NCI-H510A treated with DMSO at 0.1 percent for 48 hours (cell line): ENCODE measurements at places on chromosomes 2 and 18.

- no peak for DNase-seq
Observed at GRCh38 chr2:215658635-215659305, 222.9 kb upstream of the FN1 start.

- no peak for DNase-seq
Observed at GRCh38 chr2:68936889-68937288, 15.8 kb downstream of the GKN2 start.

DNA sequence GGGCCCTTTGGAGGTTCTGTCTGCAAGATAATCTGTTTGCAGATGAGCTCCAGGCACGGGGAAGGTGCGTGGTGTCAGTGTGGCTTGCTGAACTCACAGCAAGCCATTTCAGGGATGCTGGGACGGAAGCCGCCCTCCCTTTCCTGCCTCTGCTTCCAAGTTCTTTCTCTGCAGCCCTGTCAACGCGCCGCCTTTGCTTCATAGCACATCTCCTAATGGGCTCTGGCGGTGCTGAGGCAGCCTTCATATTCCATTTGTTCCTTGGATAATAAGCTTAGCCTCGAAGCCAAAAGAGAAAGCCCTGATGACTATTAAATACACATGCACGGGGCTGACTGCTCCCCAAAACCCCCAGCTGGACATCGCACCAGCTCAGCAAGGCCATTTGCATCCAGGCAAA is 81.7 kb upstream of the TAF1B start:
- no peak for DNase-seq

DNA sequence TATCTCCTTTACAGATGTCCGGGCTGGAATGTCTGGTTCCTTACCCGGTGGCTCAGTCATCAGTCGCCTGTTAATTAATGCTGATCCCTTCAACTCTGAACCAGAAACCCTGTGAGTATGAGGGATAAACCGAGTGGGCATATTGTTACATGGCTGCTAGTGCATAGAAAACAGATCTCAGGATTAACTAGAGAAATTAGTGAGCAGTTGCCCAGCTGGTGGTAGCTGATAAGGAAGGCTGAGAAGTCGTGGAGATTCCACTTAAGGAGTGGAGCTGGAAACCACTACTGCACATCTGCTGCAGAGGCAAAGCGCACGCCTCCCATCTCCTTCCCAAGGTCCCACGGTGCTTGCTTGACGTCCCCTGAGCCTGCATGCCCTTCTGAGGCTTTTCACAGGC is 97.7 kb downstream of the DGKD start:
- no peak for DNase-seq

GRCh38 chr2:213285404-213285803 is 1.1 kb downstream of the SPAG16 start:
- DNase-seq, result no peak

DNA sequence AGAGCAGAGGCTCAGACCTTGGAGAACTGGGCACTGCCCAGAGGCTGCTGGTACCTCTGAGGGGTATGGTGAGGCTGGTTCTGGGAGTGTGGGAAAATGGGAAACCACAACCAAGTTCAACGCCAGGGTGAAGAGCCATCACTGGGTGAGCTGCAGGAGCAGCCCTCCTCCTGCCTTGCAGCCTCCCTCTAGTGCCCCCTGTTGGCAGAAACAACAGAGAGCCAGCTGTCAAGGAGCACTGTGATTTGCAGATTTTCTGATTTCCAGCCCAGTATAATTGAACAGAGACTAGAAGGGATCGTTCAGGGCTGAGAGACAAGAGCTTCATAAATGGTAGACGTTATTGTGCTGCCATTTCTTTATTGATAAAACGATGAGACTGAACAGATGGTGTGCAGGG is 50.5 kb downstream of the MAPK4 start:
- DNase-seq, result no peak

- DNase-seq, result no peak
Observed at GRCh38 chr2:27013738-27014137, 19.0 kb upstream of the TMEM214 start.

- no peak for DNase-seq
Observed at GRCh38 chr2:174631009-174631981, 33.7 kb upstream of the WIPF1 start.

- DNase-seq, result no peak
Observed at GRCh38 chr2:231923951-231924888, 2.0 kb downstream of the NPPC start.

DNA sequence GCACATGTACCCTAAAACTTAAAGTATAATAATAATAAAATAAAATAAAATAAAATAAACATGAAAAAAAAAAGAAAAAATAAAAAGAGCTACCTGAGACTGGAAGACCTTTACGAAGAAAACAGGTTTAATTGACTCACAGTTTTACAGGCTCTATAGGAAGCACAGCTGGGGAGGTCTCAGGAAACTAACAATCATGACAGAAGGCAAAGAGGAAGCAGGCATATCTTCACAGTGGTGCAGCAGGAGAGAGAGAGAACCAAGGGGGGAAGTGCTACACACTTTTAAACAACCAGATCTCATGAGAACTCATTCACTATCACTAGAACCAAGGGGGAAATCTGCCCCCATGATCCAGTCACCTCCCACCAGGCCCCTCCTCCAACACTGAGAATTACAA is 379.3 kb upstream of the VWC2L start:
- no peak for DNase-seq

- no peak for DNase-seq
Observed at GRCh38 chr2:72254831-72255451, 107.3 kb upstream of the CYP26B1 start.

DNA sequence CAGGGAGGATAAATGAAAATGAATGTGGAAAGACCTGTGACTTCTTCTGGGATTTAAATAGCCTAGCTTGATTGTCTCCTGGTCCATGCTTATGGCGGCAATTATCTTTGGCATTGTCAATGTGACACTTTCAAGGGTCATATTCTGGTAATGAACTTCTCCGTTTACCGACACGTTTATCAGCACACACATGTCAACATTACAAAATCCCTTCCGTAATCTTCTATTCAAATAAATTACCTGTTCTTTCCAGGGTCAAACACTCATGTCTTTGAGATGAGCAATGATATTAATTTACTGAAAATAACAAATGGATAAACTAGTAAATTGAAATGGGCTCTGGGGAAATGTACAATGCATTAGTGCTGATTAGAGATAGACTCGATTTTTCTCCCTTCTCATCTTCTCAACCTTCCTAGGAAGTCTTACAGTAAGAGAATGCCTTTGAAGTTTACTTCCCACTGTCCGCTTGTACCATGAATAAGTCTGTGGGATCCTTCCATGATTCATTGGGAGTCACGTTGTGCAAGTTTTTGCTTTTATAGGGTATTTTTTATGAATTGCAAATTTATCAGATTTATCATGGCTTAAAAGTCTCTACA is 646.3 kb upstream of the LRATD1 start:
- DNase-seq, result peak; percentile 20

GRCh38 chr2:25664183-25664964 is 9.0 kb downstream of the DTNB start:
- DNase-seq, result no peak
